ENCODE measurements at places on chromosomes 7 and 10.

- no peak for DNase-seq
These were observed 166.3 kb downstream of the SKIDA1 start for GRCh38 chr10:21359202-21359601.

DNA sequence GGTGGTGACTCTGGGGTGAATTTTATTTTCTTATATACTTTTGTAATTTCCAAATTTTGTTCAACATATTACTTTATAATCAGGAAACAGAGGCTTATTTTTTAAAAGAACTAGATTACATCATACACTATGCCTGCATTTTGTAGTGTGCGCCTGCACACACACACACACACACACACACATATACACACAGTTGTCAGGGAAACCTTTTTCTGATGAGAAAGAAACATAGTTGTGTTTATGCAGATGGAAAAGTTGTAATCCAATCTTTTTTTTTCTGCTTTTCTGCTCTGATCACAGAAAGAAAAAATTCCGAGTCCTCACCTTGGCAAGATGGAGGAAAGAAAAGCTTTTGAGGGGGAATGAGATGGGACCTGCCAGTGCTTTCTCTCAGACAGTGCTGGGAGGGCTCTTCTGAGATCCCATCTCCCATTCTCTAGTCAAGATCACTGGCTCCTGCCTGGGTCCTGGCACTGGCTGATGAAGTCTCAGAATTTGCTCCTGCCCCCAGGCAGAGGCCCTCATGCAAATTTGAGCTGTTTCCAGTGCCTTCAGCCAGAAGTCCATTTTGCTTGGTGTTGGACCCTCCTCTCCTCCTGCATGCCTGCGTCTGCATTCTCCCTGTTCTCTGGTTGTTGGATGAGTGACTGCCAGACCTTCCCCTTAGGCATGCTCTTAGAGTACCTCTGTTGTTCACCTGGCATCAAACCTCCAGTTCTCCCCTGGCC lies 59.7 kb downstream of the TLL2 start:
- DNase-seq, result no peak

- DNase-seq, result no peak
These were observed 74.5 kb downstream of the DGKI start for GRCh38 chr7:137772316-137772715.

- DNase-seq, result no peak
These were observed 63.4 kb upstream of the SRPK2 start for GRCh38 chr7:105452085-105452484.

GRCh38 chr10:71778071-71778825 lies 4.9 kb upstream of the VSIR start:
- no peak for DNase-seq

DNA sequence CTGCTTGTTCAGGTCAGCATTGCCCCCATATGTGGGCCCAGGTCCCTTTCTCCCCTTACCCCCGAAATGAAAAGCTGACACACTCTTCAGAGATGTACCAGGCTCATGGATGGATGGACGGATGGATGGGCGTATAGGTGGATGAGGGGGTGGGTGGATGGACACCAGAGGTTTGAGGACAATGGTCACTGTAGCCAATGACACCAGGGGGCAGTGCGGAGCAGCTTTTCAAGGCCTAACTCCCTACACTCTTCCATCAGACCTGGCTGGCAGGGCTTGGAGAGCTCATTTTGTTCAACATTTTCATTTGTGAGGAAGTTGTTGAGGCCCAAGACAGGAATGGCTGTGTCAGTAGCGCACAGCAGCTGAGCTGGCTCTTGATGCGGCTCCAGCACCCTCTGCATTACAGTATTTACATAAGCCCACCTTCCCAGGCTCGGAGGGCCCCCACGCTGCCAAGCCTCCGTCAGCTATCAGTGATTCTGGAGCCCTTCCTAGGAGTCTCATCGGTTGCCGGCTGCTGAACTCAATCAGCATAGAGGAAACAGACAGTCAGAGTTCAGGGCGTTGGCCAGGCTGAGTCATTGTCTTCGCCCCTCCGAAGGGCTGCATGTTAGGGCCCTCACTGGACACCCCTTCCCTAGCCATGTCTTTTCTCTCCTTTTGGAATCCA lies 11.6 kb upstream of the FFAR4 start:
- DNase-seq, result no peak
